Stimulated activated CD4-positive, alpha-beta T cell treated with anti-CD3 and anti-CD28 coated beads, Interleukin-15, amount 100 ng/mL, for 1 hour (primary cell): ENCODE measurements at places on chromosomes 5 and 9.

- DNase-seq, result no peak
Observed at GRCh38 chr5:143182901-143183820, 220.3 kb downstream of the NR3C1 start.

GRCh38 chr9:77183581-77183980, 6.2 kb downstream of the VPS13A start:
- no peak for DNase-seq

- DNase-seq, result no peak
Observed at GRCh38 chr5:149559706-149560105, 8.5 kb upstream of the CSNK1A1 start.

DNA sequence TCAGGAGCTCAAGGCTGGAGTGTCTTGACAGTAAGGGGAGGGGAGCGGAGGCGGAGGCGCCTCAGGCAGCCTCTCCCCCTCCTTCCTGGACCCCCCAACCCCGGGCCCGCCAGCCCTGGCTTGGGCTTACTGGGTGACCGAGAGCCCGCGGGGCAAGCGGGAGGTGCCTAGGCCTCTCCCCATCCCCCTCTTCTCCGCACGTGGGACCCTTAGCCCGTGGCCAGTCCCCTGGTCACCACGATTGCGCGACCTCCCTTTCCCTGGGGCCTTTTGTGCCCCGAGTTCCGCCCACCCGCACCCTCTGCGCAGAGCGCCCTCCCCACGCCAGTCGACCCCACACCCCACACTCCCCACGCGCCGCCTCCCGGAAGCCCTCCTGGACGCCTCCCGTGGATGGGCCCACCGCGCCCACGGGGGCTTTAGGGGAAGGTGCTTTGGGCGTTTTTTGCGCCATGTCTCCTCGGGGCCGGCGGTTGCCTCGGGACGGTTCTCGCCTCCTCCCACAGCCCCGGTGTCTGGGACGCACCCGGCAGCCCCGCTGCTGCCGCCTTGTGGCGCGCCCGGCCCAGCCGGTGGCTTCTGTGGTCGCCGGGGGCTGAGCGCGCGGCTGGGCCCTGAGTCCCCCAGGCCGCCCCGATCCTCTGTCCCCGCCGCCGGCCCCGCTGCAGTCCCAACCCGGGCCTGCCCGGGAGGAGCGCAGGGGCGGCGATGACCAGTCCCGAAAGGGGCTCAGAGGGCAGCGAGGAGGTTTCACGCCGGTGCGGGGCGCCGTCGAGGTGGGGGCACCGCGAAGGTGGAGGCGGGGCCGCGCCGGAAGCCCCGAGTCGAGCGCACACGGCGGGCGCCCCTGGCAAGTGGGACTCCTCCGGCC, 3.2 kb downstream of the TOR4A start:
- no peak for DNase-seq

GRCh38 chr9:108889649-108890067, 27.6 kb downstream of the ACTL7A start:
- no peak for DNase-seq

GRCh38 chr9:120475341-120475740, 104.6 kb downstream of the CDK5RAP2 start:
- DNase-seq, result no peak

DNA sequence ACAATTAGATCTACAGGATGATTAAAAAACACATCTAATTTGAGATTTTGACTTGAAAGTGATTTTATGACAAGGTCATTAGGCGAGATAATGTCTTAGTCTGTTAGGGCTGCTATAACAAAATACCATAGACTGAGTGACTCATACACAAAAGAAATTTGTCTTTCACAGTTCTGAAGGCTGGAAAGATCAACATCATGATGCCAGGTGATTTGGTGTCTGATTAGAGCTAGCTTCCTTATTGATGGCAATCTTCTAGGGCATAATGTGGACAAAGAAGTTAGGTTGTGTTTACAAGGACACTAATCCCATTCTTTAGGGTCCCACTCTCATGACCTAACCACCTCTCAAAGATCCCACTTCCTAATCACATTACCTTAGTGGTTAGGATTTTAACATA, 256.7 kb downstream of the TUSC1 start:
- no peak for DNase-seq

DNA sequence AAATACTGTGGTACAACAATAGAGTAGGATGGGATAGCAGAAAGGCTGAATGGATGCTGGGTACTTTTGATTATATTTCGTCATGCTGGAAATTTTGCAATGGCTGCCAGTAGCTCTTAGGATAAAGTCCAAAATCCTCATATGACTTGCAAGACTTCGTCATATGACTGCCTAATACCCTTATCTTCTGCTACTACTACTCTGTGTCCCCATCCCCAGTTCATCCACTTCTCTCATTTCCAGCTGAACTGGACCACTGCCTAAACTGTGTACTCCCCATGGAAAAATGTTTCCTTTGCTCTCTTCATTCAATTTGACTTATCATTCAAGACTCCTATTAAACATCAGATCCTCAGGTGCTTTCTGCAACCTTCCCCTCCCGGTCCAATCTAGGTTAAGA, 212.9 kb downstream of the BRINP1 start:
- no peak for DNase-seq

GRCh38 chr5:59749782-59750520, 143.6 kb downstream of the PDE4D start:
- DNase-seq, result no peak

- DNase-seq, result no peak
Observed at GRCh38 chr9:29297592-29297991, 1724.3 kb upstream of the C9orf72 start.

- DNase-seq, result no peak
Observed at GRCh38 chr5:124583469-124584350, 162.7 kb downstream of the ZNF608 start.

GRCh38 chr9:96674906-96675538, 19.9 kb upstream of the PRXL2C start:
- DNase-seq, result no peak

- DNase-seq, result no peak
Observed at GRCh38 chr9:35562895-35563780, 41.9 kb upstream of the TESK1 start.
